ENCODE measurements at places on chromosomes 3 and 15. TPM values are rescaled to one million over a fixed set of nuclear protein-coding genes. Genes with fewer than 3 reads are reported as not detected.

The EFCC1 gene
- total RNA-seq = 0.14 TPM

The MEIS2 gene
- 13.1 TPM for total RNA-seq

The GHSR gene
- not detected for total RNA-seq

The NR2E3 gene
- not detected for total RNA-seq

The LTK gene
- total RNA-seq = 7.9 TPM

The CD86 gene
- not detected for total RNA-seq

The MAP3K13 gene
- 33.5 TPM for total RNA-seq

The SLC2A2 gene
- not detected for total RNA-seq

The NANOGP8 gene
- total RNA-seq = not detected

The GOLGA8T gene
- total RNA-seq = 0.27 TPM

The SELENOS gene
- 109 TPM for total RNA-seq

The ZNF80 gene
- total RNA-seq = not detected

The CRYGS gene
- 1.8 TPM for total RNA-seq

The PODXL2 gene
- total RNA-seq = 70.4 TPM

The UCN2 gene
- 39.1 TPM for total RNA-seq

The DOCK3 gene
- total RNA-seq = 1.7 TPM

Measured in kidney epithelial cell (primary cell).